PC-9 (cell line): ENCODE measurements at places on chromosomes 2 and 18. TPM values are rescaled to one million over a fixed set of nuclear protein-coding genes. Genes with fewer than 3 reads are reported as not detected.
A peak's percentile ranks its signal among the peaks of the same experiment; 100 is the strongest.

The LRP2 gene
- total RNA-seq: not detected in 2 replicates

GRCh38 chr2:181104512-181105115, 124.2 kb downstream of the UBE2E3 start:
- no peak for DNase-seq

- DNase-seq: peak; percentile 57
Observed at GRCh38 chr2:54471221-54471711, 15.1 kb downstream of the SPTBN1 start.

DNA sequence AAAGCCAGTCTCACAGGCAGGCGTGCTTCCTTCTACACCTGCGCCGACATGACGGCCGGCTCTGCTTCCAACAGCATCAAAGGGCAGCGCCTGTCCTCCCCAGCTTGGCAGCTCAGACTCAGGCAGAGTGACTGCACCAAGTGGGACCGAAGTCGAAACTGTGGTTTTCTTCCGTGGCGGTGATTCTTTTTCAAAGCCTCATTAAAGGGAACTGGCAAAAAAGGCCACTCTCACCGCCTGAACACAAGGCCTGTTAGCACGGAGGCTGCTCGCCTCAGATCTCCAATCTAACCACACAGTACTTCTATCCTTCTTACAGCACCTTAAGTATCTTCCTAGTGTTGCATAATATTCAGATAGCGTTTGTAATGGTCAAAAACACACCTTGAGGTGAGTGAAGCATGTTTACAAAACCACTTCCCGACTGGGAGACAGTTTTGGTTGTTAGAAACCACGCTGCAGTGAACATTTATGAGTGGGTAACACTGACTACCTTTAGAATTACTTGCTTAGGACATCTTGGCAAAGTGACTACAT, 236.4 kb downstream of the HDAC4 start:
- no peak for DNase-seq

GRCh38 chr2:121263996-121264715, 20.8 kb downstream of the TFCP2L1 start:
- DNase-seq: no peak

DNA sequence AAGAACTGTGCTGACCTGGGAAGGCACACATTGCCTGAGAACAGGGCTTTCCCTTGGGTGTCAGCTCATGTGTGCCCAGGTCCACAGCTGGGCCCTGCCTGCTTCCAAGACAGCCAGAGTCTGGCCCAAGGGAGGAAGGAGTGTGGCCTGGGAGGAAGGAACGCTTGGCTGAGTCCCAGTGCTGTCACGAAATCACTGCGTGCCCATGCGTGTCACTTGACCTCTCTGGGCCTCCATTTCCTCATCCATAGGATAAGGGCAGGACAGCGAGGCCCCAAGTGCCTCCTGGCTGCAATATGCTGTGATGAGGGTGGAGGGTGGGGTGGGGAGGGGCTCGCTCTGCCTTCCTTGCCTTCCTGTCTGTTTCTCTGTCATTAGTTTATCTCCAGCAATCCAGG, 642 bp upstream of the KCNK3 start:
- DNase-seq: no peak
